Endodermal cell (in vitro differentiated cells): ENCODE measurements at places on chromosomes 16 and 17. TPM values are rescaled to one million over a fixed set of nuclear protein-coding genes. Genes with fewer than 3 reads are reported as not detected.

Gene EVI2A
- not detected in 3 replicates for total RNA-seq

Gene RAC3
- 53.9 and 55.7 TPM in 2 replicates for total RNA-seq

Gene NRN1L
- 4.7 to 7.9 TPM (median 7.0 TPM) in 3 replicates for total RNA-seq

Gene GP1BA
- not detected in 2 replicates for total RNA-seq

Gene SLC38A8
- total RNA-seq, result not detected in 3 replicates

Gene FSCN2
- 1.2 and 1.8 TPM in 2 replicates for total RNA-seq

Gene SLC12A3
- not detected in 3 replicates for total RNA-seq

Gene DNAI2
- total RNA-seq, result not detected in 2 replicates

Gene CPHXL2
- not detected in 3 replicates for total RNA-seq

Gene CEP112
- total RNA-seq, result 14.4 to 21.6 TPM (median 21.4 TPM) in 3 replicates

Gene COX4I1
- 361 to 436 TPM (median 405 TPM) in 3 replicates for total RNA-seq

Gene ABCC12
- total RNA-seq, result 0.14 to 1.2 TPM (median 0.53 TPM) in 3 replicates

Gene ABR
- total RNA-seq, result 49.6 to 58.8 TPM (median 51.1 TPM) in 3 replicates

Gene KRTAP17-1
- total RNA-seq, result 0.48 TPM in 1 of 2 replicates, not detected in the other

Gene KRTAP1-5
- not detected in 3 replicates for total RNA-seq

Gene MPP3
- 5.7 to 6.8 TPM (median 6.6 TPM) in 3 replicates for total RNA-seq

Gene DHODH
- total RNA-seq, result 15.5 and 16.0 TPM in 2 replicates

Gene MT2A
- total RNA-seq, result not detected in 3 replicates

Gene PTX4
- not detected in 3 replicates for total RNA-seq

Gene UMOD
- total RNA-seq, result not detected in 2 replicates

Gene RPRML
- 0.31 TPM in 1 of 3 replicates, not detected in the others for total RNA-seq

Gene CDH1
- total RNA-seq, result 123 and 138 TPM in 2 replicates

Gene C17orf50
- 0.23 TPM in 1 of 2 replicates, not detected in the other for total RNA-seq

Gene TMIGD1
- total RNA-seq, result not detected in 3 replicates

Gene KRTAP2-2
- total RNA-seq, result not detected in 3 replicates

Gene CCL16
- total RNA-seq, result not detected in 3 replicates

Gene MEFV
- not detected in 3 replicates for total RNA-seq

Gene ARHGAP23
- total RNA-seq, result 7.6 to 11.5 TPM (median 9.4 TPM) in 3 replicates
